ENCODE measurements at places on chromosomes 2 and 18.

- DNase-seq = no peak
Measured at GRCh38 chr18:13540477-13541182, 185.7 kb downstream of the FAM210A start.

DNA sequence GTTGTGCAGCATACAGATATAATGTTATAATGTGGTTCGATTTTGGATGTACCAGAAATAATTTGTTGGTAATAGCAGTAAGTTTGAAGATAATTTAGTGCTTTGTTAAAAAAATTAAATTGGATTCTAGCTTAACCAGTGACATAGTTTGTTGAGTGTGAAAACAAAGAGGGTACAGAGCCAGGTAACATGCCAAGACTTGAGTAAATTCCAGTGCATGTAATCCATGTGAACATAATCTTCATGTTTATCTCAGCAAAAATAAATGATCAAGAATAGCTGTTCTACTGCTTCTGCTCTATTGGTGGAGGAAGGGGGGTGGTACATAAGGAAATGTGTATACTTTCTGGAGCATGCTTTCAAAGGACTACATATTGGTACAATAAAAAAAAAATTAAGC is 165.8 kb downstream of the DNAH7 start:
- no peak for DNase-seq

GRCh38 chr2:161088658-161089350 is 71.4 kb upstream of the TANK start:
- DNase-seq = no peak

- DNase-seq = no peak
Measured at GRCh38 chr18:4854671-4855070, 342.4 kb downstream of the AKAIN1 start.

DNA sequence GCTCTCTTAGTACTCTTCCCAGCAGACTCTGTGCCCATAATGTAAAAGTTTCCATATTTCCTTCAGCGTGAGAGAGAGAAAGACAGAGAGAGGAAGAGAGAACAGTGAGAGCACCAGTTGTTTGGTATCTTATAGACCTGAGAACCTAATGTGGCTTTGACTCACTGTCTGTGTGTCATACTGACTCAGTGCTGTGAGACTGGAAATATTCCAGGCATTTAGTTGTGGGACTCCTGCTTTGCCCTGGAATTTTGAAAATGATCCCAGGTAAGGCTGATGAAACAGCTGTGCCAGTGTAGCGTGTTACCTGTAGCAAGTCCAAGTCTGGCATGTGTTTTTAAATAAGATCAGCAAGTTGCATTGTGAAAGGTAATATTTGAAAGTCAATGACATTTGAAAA is 87.9 kb upstream of the KCNH7 start:
- DNase-seq = no peak

DNA sequence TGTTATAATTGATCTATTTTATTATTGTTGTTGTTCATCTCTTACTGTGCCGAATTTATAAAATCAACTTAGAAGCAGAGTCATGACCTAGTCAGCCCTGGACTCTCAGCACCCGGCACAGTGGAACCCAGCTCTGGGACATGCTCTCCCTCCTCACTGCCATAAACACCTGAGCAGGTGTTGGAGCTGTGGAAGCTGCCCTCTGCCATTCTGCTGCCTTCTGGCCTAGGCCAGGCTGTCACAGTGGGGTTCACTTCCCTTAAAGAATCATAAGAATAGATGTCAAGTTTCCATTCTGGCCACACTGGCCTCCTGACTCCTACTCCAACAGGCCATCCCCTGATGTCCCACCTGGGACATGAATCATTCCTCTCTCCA is 192.2 kb downstream of the ZFP36L2 start:
- no peak for DNase-seq

- peak; percentile 72 for DNase-seq
Measured at GRCh38 chr2:171160119-171160955, at the start of gene TLK1. Gene TLK1, minus strand, starts transcription at chr2:171160893. Its CDS starts 465 bp downstream, at chr2:171160428.

- DNase-seq = no peak
Measured at GRCh38 chr18:39487932-39488331, 1922.3 kb upstream of the CELF4 start.

GRCh38 chr18:44733069-44733753 is 52.5 kb downstream of the SETBP1 start:
- no peak for DNase-seq

DNA sequence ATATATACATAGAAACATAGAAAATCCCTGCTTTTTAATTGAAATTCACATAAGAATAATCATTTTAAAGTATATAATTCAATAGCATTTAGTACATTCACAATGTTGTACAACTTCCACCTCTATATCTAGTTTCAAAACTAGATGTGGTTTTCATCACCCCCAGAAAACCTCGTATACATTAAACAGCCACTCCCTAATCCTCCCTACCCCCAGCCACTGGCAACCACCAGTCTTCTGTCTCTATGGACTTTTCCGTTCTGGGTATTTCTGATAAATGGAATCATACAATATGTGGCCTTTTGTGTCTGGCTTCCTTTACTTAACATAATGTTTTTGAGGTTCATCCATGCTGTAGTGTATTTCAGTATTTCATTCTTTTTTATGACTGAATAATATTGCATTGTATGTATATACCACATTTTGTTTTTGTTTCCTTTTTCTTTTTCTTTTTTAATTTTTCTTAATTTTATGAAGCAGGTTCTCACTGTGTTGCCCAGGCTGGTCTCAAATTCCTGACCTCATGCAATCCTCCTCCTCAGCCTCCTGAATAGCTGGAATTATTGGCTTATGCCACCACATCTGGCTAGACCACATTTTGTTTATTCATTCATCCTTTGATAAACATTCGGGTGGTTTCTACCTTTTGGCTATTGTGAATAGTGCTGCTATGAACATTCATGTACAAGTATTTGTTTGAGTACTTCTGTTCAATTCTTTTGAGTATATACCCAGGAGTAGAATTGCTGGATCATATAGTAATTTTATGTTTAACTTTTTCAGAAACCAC is 50.6 kb upstream of the RNF152 start:
- no peak for DNase-seq

DNA sequence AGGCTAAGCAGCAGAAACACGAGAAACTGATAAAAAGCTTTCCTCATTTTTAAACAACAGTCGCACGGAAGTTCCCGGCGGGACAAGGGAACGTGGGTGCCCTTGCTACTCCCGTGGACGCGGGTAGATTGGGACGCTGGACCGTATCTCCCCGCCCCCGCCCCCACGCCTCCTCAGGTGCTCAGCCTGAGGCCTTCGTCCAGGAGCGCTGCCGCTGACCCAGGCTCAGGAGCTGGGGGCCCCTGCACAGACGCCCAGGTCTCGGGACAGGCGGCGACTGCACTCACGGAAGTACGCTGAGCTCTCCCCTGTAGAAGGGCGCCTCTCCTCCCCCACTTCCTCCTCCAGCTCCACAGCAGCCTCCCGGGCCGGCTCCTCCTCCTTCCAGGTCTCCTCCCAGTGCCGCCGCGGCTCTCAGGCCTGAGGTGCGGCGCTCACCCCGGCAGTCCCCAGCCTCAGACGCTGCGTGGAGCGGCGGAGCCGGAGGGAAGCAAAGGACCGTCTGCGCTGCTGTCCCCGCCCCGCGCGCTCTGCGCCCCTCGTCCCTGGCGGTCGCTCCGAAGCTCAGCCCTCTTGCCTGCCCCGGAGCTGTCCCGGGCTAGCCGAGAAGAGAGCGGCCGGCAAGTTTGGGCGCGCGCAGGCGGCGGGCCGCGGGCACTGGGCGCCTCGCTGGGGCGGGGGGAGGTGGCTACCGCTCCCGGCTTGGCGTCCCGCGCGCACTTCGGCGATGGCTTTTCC is at the start of gene ITGAV:
Gene ITGAV (plus strand): TSS at position 445 of the 738 bp plus-strand sequence. CDS start 283 bp downstream, at position 728.
- DNase-seq = peak; percentile 69
